Spleen (tissue), 13 donors: ENCODE measurements at places on chromosomes 3 and 15. TPM values are rescaled to one million over a fixed set of nuclear protein-coding genes. Genes with fewer than 3 reads are reported as not detected.
A peak's percentile ranks its signal among the peaks of the same experiment; 100 is the strongest.

Gene MYH15
- polyA plus RNA-seq = 0.10 TPM

Gene SYNPR
- polyA plus RNA-seq = not detected

DNA sequence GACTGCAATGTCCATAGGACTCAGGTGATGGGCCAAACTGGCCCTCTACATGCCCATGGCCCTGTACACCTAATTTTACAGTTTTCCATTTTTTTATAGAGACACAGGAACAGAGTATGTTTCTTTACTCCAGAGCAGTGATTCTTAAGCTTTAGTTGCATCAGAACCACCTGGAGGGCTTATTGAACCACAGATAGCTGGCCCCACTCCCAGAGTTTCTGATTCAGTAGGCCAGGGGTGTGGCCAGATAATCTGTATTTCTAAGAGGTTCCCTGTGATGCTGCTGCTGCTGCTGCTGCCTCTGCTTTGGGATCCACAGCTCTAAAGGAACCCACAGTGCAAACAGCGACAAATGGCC, 5.1 kb downstream of the RBP1 start:
- DNase-seq = no peak

DNA sequence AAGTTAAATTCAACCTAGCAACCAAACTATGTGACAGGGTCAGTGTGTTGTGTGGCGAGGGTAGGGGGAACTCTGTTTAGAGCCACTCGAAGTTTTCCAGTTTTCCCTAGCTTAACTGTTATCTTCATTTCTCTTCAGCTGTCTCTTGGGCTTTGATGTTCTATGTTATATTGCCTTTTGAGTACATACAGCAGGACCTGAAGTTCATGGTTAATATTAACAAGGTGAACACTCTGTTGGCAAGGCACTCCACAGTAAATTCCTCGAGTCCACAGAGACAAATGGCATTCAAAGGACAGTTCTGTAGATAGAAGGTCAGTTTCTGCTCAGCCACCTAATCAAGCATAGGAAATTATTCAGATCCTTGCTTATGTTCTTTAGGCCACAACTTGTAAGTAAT, 147.9 kb upstream of the DPH6 start:
- DNase-seq = no peak

Gene COL6A5
- not detected for polyA plus RNA-seq

- DNase-seq = no peak
Measured at GRCh38 chr3:33088691-33089090, 8.3 kb downstream of the GLB1 start.

- no peak for DNase-seq
Measured at GRCh38 chr15:40787991-40788390, 18.2 kb downstream of the C15orf62 start.

Gene CFAP92
- polyA plus RNA-seq = 0.45 TPM

Gene POLQ
- polyA plus RNA-seq = 0.77 TPM

- peak; percentile 80 for DNase-seq
Measured at GRCh38 chr3:127652246-127652995, 20.3 kb upstream of the ABTB1 start.

DNA sequence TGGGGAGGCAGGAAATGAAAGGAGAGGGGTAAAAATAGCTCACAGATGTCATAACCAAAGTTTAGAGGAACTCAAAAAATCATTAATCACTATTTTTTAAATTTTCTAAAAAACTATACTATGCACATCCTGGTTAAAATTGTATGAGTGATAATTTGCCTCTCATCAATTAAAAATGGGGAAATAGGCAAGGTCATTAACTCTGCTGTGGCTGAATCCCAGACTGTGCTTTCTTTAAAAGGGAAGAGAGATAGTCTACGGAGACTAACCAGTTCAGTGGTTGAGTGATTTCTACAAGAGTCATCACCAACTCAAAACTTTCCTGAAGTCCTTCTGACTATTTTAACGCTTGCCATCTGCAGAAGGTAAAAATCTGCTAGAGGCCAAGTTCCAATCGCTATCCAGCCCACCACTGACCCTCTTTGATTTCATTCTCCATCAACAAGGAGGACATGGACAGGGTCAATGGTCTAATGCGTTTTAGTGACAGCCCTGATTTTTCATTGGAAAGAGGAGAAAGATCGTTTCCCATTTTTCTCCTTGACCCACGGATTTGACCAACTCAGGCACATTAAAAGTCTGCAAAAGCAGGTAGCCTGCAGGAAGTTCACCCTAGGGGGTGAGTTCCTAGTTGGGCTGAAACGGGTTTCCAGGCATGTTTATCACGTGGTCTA, 850 bp downstream of the SUCLG2 start:
- DNase-seq = no peak

Gene RTP1
- polyA plus RNA-seq = not detected

- no peak for DNase-seq
Measured at GRCh38 chr3:150312018-150312657, 96.0 kb upstream of the TSC22D2 start.

Gene DNAJA4
- 10.5 TPM for polyA plus RNA-seq

DNA sequence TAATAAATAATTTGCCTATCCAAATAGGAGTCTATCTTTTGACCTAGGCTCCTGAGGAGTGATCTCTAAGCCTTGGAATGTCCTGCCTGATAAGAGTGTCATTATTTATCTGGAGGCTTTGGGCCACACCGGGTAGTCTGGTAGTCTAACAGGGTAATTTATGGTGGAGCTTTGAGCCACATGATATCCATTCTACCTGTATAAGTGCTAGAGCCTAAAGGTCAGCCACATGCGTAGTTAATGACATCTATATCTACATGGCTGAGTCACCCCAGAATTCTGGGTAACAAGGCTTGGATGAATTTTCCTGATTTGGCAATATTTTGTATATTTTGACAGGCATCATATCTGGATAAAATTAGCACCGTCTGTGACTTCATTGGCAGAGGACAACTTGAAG, 681.4 kb downstream of the MCTP2 start:
- no peak for DNase-seq
